Stimulated activated naive B cell treated with anti-CD40 and anti-IgM and Interleukin-4, amounts not matched to agents 10 μg/mL and 1 μg/mL and 100 μg/mL, for 72 hours (primary cell): ENCODE measurements at places on chromosomes 13 and 19.

DNA sequence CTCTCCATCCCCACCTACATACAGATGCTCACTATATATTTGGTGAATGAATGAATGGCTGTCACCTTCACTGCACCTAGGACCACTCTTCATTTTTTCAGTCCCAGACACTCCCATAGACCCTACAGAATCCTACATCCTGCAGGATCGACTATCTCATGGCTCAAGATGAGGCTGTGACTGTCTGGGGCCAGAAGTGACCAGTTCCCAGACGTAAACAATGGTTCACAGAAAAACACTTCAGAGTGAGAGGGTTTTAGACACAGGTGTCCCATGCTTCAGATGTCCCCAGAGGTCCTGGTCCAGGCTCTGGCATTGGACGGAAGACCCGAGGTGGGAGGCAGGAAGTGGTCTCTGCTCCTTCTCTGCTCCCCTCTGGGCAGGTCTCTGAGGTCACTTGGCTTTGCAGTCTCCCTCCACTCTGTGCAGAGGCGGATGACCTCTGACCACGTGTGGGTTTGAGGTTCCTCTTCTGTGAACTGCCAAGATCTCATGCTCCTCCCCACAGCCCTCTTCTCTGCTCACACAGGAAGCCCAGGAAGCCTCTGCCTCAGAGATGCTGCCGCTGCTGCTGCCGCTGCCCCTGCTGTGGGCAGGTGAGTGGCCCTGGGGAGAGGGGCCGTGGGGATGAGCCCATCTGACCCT is 24.9 kb downstream of the SIGLEC7 start:
- no peak for DNase-seq

GRCh38 chr13:40609972-40610726 is 56.3 kb downstream of the FOXO1 start:
- DNase-seq, result no peak

GRCh38 chr13:102699504-102699903 is 4.7 kb upstream of the METTL21C start:
- DNase-seq, result no peak

DNA sequence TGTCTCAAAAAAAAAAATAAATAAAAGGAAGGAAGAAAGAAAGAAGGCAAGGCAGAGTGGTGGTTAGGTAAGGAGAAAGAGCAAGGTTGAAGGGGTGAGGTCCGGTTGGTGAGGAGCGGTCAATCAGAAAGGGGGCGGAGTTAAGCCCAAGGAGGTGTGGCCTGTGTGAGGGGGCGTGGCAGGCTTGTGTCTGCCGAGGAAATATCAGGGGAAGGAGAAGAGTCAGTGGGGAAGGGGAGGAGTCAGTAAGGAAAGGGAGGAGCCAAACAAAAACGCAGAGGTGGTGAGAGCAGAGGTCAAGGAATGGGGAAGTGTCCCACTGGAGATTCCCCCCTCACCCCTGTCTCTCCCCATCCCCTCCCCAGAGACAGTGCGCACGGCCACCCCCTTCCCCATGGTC is 5.9 kb downstream of the CACNG7 start:
- no peak for DNase-seq

DNA sequence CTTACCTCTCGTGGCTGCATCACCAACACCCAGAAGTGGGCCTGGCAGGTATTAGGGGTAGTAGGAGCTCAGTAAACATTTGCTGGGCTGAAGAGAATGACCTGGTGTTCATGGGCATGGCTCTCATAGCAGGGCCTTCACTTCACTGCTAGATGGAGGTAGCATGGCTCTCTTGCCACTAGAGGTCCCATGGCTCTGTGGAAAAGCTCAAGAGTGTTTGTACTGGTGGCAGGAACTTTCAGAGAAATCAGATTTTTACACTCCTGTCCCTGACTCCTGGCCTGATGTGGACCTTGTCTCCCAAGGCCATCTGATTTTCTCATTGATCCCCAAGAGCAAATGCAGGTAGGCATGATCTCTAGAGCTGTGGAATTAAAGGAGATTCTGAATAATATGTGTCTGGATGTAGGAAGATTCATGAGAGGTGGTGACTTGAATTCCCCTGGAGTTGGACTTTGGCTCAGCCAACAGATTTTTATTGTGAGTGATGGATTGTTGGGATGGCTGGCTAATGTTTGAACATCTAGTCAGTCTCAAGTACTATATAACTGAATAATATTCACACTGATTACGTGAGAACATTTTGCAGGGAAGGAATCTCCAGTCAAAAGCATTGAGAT is 5.7 kb downstream of the ZNF574 start:
- DNase-seq, result no peak

DNA sequence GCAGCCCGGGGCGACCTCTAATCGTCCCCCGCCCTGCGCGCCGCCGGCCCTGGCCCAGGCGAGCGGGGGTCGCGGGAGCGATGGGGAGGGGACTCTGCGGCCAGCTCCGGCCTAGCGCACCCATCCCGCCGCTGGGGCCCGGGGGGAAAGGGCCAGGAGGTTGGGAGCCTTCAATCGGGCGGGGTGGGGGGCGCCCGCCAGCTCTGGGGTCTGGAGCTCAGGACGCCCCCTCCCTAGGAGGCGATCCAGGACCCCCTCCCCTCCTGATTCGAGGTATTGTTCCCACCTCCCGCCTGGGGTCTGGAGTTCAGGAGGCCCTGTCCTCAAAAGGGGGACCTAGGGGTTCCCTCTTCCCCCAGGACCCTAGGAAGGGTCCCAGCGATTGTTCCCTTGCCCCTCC is 430 bp downstream of the ZNF358 start:
- no peak for DNase-seq

DNA sequence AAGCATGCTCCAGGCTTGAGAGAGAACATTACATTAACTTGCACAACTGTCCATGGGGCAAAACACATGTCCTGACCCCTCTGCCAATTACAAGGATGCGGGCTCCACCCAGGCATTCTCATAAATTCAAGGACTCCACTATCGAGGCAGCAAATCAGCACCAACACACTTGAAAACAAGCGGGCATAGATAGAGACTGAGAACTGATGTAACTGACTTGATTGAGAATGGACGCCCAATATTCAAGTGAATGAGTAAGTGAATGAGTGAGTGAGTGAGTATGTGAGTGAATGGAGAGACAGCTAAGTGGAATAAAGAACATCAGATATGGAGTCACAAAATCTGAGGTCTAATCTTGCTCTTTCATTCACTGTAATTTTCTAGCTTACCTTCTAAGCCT is 75.0 kb upstream of the VSTM2B start:
- DNase-seq, result no peak

DNA sequence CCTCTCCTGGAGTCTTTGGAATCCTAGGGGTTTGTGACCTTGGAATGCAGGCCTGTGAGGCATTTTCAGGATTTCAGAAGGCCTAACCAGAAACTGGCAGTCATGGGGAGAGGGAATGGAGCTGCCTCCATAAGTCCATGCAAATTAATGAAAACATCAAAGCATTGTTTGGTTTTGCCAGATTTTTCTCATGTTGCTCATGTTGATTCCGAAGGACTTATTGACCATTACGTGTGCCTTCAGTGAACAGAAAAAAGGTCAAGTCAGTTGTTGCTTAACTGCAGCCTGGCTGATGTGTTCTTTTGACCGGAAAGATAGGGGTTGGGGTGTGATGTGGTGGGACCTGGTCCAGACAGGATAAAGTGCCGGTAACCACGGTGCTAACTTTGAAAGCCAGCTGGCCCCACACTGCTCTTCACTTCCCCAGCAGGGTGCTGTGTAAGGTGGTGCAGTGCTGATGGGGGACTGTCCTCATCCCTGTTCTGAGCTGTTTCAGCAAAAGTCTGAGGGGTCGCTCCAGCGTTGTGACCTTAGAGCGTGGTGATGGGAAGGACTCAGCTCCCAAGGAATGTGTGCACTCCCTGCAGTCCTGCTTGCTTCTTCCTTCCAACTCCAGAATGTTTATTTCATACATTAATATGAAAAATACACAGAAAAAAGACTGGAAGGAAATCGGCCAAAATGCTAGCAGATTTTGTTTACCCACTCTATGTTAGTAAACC is 3.5 kb downstream of the RNF113B start:
- DNase-seq, result no peak

GRCh38 chr13:55705971-55706370 is 1434.7 kb upstream of the PRR20A start:
- DNase-seq, result no peak

DNA sequence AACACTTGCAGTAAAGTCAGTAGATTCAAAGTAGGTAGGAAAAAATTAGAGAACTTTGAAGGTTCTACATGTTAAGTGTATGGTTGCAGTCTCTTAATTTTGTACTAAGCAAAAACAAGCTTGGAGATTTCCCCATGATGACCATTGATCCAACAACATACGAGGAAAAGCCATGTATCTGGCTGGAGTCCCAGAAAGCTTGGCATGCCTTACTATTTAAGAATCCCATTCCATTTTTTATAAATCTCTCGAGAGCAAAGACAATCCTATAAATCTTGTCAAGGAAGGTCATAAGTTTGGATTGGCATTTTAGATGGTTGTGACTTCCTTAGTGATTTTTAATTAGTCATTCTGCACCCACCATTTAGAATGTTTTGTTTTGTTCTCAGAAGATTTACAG is 495.9 kb downstream of the GPC5 start:
- no peak for DNase-seq

- no peak for DNase-seq
These were observed 60.3 kb upstream of the STARD13 start for GRCh38 chr13:33345842-33346241.

GRCh38 chr13:65036999-65037398 is 2193.1 kb downstream of the PCDH9 start:
- DNase-seq, result no peak

- peak; percentile 2 for DNase-seq
These were observed 1000.6 kb downstream of the OLFM4 start for GRCh38 chr13:54029226-54029625.

DNA sequence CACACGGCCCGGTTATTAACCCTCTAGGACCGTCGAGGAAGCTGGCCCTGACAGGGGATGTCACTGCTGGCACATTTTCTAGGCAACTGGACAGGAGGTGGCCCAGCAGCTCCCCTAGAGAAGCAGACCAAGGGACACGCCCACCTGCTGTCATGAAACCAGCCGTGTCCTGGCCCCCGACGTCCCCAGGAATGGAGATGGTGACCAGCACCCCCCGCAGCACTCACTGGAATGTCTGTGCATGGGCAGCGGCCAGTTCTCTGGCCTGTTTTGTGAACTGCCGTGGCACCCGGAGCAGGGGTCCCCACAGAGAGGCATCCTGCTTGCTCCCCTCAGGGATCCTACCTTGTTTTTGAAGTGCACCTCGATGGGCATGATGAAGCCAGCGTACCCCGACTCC is 17.9 kb downstream of the MLLT1 start:
- DNase-seq, result no peak

DNA sequence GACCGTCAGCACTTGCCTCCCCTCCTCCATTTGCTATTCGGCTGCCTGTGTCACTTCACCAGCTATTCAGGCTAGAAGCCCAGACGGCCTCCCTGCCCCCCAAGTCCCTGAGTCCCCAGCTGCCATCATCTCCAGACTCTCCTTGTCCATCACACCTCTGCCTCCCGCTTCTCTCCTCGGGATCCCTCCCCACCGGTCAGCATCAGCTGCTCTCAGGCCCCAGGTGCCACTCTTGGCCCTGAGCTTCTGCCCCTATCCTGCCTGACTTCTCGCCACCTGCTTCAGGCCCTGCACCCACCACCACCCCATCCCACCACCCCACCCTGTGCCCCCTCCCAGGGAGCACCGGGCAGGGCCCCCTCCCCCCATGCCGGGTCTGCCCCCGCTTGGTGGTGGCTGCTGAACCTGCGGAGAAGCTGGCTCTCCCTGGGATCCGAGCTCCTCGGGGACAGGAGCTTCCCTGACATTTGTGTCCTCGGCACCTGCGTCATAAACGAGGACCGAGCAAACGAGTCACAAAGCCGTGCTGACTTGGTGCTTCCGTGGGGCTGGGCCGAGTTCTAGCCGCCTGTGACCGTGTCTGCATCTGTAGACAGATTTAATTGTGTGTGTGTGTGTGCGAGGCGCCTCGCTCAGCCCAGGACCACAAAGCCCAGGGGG is 70.3 kb upstream of the MCF2L start:
- no peak for DNase-seq

DNA sequence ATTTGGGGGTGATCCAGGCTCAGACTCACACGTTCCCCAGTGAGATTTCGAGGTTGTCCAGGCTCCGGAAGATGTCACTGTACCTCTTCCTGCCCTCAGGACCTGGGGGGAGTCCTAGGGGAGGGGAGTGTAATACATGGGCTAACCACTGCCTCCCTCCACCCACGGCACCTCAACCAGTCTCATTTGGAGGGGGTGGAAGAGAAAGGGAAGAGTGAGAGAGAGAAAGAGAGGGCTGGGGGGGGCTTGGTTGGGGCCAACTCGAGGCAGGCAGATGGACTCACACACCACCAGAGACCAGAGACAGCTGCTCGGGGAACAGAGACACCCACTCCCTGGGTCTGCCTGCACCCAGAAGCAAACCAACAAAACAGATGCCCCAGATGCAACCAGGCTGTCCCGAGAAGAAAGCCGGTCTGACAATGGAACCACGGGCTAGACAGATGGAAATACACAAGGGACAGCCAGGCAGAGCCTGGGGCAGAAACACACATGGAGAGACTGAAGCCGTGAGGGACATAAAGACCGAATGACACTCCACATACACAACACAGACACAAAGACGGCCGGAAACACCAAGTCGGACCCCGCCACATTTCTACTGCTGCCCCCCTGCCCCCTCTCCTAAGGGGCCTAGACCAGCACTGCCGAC is 825 bp downstream of the GMIP start:
- DNase-seq, result peak; percentile 34

- DNase-seq, result no peak
These were observed 310.3 kb upstream of the EDNRB start for GRCh38 chr13:78228940-78229339.

DNA sequence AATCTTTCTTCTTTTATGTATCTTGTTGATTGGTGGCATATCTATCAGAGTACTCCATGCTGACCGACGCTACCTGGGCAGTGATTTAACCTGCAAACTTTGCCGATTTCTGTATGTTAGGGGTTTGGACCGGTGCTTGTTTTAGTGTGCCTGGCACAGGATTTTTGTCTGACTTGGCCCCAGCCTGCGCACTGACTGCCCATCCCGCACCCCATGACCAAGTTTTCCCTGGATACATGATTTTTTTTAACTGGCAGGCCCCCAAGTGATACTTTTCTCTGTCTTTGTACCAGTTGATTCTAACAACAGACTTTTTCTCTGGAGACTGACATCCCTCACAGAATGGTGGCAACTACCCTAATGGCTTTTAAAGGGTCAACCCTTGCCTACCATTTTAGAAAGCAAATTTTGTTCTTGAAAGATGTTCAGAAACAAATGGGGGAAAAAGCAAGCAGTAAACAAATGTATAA is 69.0 kb upstream of the C1QTNF9B start:
- DNase-seq, result no peak

GRCh38 chr13:40565282-40566148 is 100.9 kb downstream of the FOXO1 start:
- DNase-seq, result no peak
